ENCODE measurements at places on chromosomes 13 and 19.

GRCh38 chr13:102291587-102292218 is 110.1 kb downstream of the FGF14 start:
- H3K27ac ChIP-seq, result no peak overlapping the region
- H3K27me3 ChIP-seq, result no peaks in the 10 kb centered on the region
- no peak for DNase-seq
- H3K36me3 ChIP-seq, result no peaks in the 10 kb centered on the region

- H3K4me3 ChIP-seq, result no peak overlapping the region
- peaks cover 45% of the 10 kb centered on the region for H3K4me1 ChIP-seq
These were observed 100.9 kb downstream of the FOXO1 start for GRCh38 chr13:40565282-40566148.

- H3K36me3 ChIP-seq, result no peaks in the 10 kb centered on the region
- H3K27me3 ChIP-seq, result no peaks in the 10 kb centered on the region
- no peak for DNase-seq
- H3K4me3 ChIP-seq, result no peak overlapping the region
These were observed 116.6 kb downstream of the PCDH17 start for GRCh38 chr13:57748096-57748495.

DNA sequence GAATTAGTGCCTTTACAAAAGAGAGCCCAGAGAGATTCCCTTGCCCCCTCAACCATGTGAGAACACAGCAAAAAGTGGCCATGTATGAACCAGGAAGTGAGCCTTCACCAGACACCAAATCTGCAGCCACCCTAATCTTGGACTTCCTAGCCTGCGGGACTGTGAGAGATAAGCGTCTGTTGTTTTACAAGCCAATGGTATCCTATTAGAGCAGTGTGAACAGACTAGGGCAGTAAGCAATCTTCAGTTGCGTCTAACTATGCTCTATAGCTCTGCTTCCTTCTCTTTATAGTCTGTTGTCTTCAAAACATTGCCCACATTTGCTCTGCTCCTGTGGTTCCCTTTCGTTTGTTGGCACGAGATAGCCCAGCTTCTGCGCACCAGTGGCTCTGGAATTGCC is 109.5 kb upstream of the FNDC3A start:
- H3K36me3 ChIP-seq, result no peaks in the 10 kb centered on the region
- H3K27me3 ChIP-seq, result no peaks in the 10 kb centered on the region
- H3K4me1 ChIP-seq, result no peaks in the 10 kb centered on the region

DNA sequence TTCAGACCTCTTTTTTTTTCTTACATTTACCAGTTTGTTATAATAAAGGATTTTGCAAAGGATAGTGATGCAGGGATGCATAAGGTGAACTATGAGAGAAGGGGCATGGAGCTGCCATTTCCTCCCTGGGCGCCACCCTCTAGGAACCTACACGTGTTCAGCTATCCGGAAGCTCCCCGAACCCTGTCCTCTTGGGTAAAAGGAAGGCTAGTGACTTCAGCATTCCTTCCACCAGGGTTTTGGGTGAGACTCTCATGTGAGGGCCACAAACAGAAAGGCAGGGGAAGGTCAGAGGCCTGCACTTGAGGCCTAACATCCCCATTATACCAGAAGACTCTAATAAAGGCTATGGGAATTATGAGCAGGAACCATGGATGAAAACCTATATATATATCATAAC is 57.3 kb downstream of the IFT88 start:
- H3K27me3 ChIP-seq, result no peaks in the 10 kb centered on the region
- no peak overlapping the region for H3K27ac ChIP-seq
- H3K36me3 ChIP-seq, result no peaks in the 10 kb centered on the region
- no peak for DNase-seq
